ENCODE measurements at places on chromosomes 3 and 15.

- no peak for DNase-seq
Measured at GRCh38 chr15:77507143-77507897, 86.6 kb downstream of the HMG20A start.

DNA sequence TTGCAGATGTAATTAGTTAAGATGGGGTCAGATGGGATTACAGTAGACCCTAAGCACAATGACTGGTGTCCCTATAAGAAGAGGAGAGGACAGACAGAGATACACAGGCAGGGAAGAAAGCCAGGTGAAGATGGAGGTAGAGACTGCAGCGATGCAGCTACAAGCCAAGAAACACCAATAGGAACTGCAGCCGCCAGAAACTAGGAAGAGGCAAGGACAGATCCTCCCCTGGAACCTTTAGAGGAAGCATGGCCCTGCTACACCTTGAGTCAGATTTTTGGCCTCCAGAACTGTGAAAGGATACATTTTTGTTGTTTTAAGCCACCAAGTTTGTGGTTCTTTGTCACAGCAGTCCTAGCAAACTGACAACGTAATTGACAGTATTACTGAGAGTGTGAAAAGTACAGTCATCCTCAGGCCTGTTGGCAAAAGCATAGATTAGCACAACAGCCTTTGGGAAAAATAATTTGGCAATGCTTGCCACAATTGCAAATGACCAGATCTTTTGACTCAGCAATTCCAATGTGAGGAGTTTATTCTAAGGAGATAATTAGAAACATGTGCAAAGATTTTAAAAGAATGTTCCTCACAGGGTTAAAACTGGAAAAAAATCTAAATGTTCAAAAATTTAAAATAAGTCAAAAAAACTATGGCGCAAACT is 82.6 kb upstream of the TJP1 start:
- no peak for DNase-seq

DNA sequence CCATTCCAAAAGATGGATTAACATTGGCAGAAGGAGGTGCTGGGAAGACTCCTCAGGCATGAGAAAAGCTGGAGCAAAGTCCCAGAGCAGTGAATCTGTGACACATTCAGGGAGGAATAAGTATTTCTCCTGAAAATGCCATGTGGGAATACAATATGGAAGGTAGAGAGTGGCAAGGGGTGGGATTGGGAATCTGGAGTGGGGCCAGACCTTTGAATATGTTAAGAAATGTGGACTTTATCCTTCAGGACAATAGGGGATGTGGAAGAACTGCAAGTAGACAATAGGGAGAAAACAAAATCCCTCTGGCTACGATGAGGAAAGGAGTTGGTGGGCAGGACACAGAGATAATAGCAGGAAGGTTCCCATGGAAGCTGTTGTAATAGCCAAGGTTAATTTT is 305.6 kb upstream of the TGFBR2 start:
- no peak for DNase-seq

DNA sequence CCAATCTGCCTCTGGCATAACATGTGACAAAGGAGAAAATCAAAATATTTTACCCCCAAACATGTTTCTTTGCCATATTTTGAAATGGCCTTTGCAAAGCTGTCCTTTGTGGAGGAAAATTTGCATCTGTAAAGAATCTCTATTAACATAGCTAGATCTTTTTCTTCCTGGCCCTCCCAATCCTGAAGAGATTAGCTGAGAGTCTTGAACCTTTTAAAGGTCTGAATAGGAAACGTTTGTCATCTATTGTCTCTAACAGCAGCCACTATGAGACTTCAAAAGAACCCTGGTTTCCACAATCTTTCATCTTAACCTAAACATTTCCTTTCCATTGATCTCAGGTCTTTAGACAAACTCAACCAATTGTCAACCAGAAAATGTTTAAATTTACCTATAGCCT is 520.9 kb upstream of the TGFBR2 start:
- no peak for DNase-seq

GRCh38 chr3:147423798-147424580 is 14.8 kb downstream of the ZIC1 start:
- no peak for DNase-seq

GRCh38 chr3:144771381-144771870 is 799.8 kb downstream of the DIPK2A start:
- DNase-seq: no peak

- no peak for DNase-seq
Measured at GRCh38 chr15:29818141-29818540, 4.1 kb downstream of the TJP1 start.

- peak; percentile 7 for DNase-seq
Measured at GRCh38 chr3:57646723-57647122, 46.2 kb downstream of the DENND6A start.

GRCh38 chr15:55827955-55828354 is 85.0 kb upstream of the PRTG start:
- no peak for DNase-seq

- DNase-seq: no peak
Measured at GRCh38 chr3:83320726-83321125, 1559.3 kb upstream of the GBE1 start.

- DNase-seq: no peak
Measured at GRCh38 chr15:83320844-83321243, 36.4 kb upstream of the BNC1 start.

GRCh38 chr15:48396020-48396419 is 64.8 kb downstream of the DUT start:
- no peak for DNase-seq

GRCh38 chr3:180530276-180530675 is 71.7 kb upstream of the TTC14 start:
- DNase-seq: no peak

GRCh38 chr15:40464595-40465185 is 6.1 kb upstream of the CHST14 start:
- no peak for DNase-seq

GRCh38 chr3:77906102-77906709 is 866.3 kb downstream of the ROBO2 start:
- DNase-seq: no peak

DNA sequence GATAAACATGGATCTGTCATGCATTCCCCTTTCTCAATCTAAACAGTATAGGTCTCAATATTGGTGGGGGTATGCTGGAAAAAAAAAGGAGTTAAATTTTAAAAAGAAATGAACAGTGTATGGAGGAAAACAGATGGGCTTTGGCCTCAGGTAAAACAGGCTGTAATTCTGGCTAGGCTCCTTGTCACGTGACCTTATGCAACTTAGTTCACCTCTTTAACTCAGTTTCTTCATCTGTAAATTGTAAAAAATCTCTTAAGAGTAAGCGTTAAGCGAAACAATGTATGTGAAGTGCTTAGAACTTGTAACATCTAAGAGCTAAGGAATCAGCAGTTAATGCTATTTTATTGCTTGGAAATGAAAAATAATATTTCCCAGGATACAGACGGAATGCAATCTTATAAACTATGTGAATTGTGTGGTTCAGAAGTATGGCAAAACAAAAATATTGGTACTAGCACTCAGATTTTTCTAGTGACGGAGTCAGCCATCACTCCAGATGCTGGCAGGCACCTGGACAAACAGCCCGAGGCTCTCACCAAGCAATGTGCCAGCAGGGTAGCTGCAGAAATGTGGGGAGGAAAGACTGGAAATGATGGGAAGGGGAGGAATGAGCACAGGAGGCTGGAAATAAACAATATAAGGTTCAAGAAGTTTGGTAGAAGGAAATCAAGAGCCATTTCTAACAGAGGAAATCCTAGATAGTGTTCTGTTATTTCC is 172.8 kb downstream of the USP13 start:
- DNase-seq: no peak

- no peak for DNase-seq
Measured at GRCh38 chr15:64507845-64508244, 47.5 kb downstream of the ZNF609 start.

DNA sequence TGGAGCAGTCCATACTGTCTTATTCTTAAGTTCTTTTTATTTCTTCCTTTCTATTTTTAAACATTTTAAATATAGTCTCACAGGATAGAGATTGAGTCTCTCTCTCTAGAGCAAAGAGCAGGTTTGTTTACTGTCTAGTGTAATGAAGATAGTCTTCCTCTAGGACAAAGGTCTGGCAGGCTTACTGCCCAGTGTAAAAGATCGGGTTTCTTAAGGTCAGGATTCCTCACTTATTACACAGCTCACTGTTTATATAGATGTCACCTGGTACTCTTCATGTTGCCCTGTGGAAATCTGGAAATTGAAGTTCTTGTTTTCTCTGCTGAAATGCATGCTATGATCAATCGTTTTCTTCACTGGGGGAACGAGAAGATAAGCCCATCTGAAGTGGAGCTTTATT is 76.0 kb downstream of the ZBBX start:
- DNase-seq: no peak

- DNase-seq: no peak
Measured at GRCh38 chr3:190092250-190092649, 28.4 kb downstream of the P3H2 start.
